ENCODE measurements at places on chromosomes 7 and 10. TPM values are rescaled to one million over a fixed set of nuclear protein-coding genes. Genes with fewer than 3 reads are reported as not detected.

Gene SORBS1
- 0.03 TPM for total RNA-seq

Gene AEBP1
- 45.8 TPM for total RNA-seq

Gene SAMD9L
- total RNA-seq: 3.8 TPM

Gene SYCE1
- not detected for total RNA-seq

Gene OR13A1
- not detected for total RNA-seq

Gene NHLRC2
- total RNA-seq: 19.4 TPM

Gene CEP55
- 98.6 TPM for total RNA-seq

Gene TYW1B
- total RNA-seq: 3.6 TPM

Gene EPHB6
- 3.6 TPM for total RNA-seq

Gene SYT15B
- total RNA-seq: 1.1 TPM

Gene MINDY4
- total RNA-seq: 1.7 TPM

Gene KAZALD1
- 54.4 TPM for total RNA-seq

Gene MICU1
- total RNA-seq: 49.8 TPM

Gene PAPOLB
- 0.94 TPM for total RNA-seq

Data from MG63 (cell line).